Naive thymus-derived CD8-positive, alpha-beta T cell (primary cell): ENCODE measurements at places on chromosomes 6 and 20.

- DNase-seq = no peak
Measured at GRCh38 chr6:75778757-75779156, 29.7 kb downstream of the MYO6 start.

DNA sequence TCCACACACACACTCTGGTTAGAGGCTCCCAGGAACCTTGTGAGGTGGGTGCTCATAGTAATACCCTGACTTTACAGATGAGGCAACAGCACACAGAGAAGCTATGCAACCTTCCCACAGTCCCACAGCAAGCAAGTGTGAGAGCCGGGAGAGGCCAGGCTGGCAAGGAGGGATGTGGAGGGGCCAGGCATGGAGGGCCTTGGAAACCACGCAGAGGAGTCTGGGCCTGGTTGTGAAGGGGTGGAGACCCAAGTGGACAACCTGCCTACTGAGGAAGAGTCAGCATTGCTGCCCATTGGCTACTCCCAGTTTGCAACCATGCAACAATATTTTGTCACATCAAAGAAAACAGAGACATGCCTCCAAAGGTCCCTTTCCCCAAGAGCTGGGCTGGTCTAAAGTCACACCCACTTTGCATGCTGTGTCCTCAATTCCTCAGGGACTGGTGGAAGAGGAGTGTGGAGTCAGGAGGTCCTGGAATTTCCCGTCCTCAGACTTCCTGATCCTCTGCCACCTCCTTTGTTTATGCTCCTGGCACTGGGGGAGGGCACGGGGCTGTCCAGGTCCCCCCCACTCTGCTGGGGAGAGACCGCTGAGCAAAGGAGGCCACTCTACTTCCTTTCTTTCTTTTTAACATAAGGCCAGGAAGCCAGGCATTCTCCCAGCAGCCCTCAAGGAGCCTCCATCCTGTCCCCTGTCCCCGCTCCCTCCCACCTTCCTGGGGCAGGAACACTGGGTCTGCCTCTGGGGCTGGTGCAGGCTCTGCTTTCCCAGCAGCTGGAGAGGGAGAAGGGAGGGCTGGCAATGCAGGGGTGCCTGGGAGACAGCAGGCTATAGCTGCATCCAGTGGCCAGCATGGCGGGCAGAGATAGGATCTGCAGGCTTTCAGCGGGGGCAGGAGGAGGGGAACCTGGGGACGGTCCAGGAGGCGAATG lies 68.3 kb downstream of the NOL4L start:
- DNase-seq = no peak

DNA sequence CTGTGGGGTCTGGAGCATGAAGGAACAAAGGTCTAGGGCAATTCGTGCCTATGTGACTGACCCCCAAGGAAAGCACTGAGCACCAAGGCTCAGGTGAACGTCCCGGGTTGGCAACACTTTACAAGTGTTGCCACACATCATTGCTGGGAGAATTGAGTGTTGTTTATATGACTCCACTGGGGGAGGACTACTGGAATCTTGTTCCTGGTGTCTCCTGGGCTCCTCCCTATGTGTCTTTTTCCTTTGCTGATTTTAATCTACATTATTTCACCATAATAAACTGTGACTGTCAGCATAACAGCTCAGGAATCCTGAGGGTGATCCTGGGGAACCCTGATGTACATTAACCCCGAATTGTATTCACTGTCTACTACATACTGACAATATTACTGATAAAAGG lies 207.7 kb upstream of the BMP2 start:
- no peak for DNase-seq

- DNase-seq = no peak
Measured at GRCh38 chr20:59634435-59635005, 30.2 kb downstream of the PHACTR3 start.

GRCh38 chr20:32358883-32359632 lies 927 bp downstream of the ASXL1 start:
- peak; percentile 60 for DNase-seq

DNA sequence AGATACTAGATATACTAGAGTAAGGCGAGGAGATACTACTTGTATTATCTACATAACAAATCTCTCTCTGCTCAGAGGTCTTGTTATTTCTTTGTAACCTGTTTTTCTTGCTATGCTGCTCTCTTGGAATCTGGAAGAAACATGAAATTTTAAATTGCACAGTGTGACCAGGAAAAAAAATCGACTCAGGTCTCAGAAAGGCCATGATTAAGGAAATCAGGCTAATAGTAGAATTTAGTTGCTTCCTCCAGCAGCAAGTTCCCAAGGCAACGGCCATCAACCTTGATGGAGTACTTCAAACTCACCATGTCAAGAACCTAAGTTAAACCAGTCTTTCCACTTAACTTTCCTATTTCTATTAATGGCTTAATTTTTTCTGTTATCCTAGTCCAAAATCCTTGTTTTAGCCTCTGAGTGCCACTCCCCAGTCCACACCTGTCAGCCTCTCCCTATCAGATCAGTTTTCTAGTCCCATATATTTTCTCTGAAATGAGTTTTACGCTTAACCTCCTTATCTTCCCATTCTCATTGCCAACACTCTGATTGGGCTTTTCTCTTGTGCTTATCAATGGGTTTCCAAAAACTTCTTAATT lies 87.7 kb upstream of the BEND3 start:
- no peak for DNase-seq

GRCh38 chr6:2492686-2493523 lies 247.5 kb upstream of the GMDS start:
- no peak for DNase-seq

DNA sequence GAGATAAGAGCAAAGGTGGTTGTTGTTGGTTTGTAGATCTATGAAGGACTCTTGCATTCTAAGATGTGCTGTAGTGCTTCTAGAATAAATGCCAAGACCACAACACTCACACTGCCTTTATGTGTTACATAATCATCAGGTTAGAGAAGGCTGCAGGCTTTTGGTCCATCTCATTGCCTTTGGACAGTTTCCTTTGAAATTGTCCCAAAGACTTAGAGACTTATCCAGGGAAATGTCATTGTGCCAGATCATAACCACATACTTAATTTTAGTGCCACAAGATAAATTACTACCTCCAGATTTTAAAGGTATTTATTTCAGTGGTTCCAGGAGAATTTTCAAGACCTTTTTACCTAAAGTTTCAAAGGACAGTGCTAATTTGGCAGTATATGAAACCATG lies 666.6 kb upstream of the CITED2 start:
- no peak for DNase-seq

- DNase-seq = no peak
Measured at GRCh38 chr6:167049275-167049674, 50.1 kb downstream of the CEP43 start.

- no peak for DNase-seq
Measured at GRCh38 chr6:163485388-163485851, 70.9 kb downstream of the QKI start.

GRCh38 chr20:46965477-46965876 lies 70.8 kb downstream of the EYA2 start:
- no peak for DNase-seq

GRCh38 chr20:51064137-51064536 lies 41.2 kb upstream of the KCNG1 start:
- DNase-seq = no peak

DNA sequence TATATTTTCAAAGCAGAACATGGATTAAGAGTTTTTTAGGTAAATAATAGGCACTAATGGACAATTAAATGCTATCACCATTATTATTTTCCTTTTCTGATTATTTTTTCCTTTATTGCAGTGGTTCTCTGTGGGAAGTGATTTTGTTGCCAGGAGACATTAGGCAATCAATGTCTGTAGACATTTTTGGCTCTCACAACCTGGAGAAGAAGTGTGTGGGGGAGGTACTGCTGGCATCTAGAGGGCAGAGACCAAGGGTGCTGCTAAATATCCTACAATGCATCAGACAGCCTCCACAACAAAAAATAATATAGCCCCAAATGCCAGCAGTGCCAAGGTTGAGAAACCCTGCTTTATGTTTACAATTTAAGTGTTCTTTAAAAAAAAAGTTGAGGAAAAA lies 8.3 kb downstream of the IFNGR1 start:
- DNase-seq = no peak

DNA sequence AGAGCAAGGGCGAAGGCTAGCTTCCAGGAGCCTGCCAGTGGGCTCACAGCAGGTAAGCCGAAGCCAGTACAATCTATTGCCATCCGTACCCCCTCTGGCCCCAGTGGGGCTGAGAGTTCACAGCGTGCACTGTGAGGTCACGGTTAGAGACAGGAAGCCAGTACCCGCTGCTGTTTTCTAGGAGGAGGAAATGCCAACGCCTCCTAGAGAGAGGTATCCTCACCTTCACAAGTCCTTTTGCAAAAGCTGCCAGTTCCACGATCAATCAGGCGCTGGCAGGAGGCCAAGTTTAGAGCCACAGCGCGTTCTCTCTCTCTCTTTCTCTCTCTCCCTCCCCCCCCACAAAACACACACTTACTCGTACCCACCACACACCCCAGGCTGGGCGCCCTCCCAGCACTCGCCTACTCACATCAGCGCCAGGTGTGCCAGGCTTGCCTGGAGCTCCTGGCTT lies 22.5 kb downstream of the COL9A1 start:
- no peak for DNase-seq

DNA sequence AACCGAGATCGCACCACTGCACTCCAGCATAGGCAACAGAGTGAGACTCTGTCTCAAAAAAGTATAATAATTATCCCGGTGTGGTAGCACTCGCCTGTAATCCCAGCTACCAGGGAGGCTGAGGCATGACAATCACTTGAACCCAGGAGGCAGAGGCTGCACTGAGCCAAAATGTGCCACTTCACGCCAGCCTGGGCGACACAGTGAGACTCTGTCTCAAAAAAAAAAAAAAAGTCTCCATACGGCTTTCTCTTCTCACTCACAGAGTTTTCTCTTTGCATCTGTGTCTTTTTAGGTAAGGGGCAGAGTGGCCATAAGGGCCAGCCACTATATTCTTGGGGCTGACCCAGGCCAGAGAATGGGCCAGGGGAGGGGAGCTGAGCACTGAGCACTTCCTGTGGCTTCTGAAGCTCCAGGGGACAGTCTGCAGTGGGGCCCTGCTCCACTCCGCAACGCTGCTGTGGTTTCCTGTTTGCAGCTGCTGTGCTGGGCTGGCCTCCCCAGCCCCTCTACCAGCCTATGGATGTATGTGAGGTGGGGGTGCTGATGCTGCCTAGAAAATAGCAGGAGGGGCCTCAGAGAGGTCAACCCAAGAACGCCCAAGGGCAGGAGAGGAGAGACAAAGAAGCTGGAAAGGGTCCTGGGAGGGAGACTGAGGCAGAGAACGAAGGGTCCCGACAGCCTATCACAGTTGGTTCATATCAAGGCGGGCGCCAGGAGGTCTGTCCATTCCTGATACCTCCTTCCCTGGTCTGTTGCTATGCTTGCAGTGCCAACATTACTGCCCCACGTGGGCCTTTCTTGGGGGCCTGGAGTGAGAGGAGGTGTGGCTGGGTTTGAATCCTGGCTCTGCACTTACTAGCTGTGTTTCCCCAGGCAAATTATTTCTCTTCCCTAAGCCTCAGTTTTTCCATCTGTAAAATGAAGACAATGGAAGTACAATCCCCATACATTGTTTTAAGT lies 16.0 kb downstream of the SLA2 start:
- peak; percentile 14 for DNase-seq

DNA sequence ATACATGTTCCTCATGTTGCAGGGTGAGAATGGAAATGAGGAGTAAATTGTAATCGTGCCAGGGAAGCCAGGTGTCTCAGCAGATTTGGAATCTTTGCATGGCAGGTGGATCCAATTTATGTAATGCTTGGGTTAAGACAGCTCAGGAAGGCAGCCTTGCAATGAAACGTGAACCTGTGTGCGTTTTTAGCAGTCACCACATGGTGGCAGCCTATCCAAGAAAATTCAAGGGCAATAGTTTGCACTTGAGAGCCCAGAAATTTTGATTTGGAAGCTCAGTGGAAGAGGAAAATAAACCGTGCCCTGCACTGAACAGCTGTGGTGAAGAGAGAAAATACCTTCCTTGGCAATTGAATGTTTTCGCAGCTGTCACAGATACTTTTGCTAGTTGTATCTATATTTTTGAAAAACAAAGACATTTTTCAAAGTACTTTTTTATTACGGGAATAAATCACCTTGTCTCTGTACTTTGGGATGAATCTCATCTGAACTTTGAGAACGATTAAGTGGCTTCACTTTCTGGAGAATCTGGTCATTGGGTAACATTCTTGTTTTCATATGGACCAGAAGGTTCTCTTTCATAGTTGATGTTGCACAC lies 26.5 kb downstream of the MTHFD1L start:
- DNase-seq = peak; percentile 47

GRCh38 chr20:50837532-50838321 lies 42.9 kb downstream of the BCAS4 start:
- no peak for DNase-seq

DNA sequence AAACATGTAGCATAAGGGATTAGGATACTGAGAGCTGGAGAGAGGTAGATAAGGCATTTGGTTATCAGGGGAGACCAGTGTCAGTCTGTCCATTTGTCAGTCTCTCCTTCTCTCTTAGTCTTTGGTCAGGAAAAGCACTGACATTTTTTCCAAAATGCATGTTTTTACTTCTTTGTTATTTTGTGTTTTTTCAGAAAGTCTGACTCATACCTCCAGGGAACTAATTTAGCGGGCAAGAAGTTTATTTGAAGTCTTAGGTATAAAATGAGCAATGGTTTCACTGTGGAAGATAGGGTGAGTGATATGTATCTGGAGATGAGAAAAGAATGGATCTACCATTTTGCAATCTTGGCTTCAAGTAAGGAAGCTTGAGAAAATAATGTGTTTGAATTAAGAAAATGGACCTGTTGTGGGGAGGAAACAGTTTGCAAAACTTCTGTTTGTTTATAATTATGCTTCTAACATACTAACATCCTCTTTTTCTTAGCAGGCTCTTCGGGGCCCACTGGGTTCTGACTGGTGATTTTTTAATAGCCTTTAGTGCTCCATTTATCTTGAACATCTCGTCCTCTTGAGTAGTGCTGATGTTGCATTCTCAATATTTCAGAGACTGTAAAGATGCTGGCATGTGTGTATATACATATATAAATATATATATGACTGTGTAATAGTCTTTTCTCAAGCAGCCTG lies 66.9 kb upstream of the FABP7 start:
- DNase-seq = no peak

DNA sequence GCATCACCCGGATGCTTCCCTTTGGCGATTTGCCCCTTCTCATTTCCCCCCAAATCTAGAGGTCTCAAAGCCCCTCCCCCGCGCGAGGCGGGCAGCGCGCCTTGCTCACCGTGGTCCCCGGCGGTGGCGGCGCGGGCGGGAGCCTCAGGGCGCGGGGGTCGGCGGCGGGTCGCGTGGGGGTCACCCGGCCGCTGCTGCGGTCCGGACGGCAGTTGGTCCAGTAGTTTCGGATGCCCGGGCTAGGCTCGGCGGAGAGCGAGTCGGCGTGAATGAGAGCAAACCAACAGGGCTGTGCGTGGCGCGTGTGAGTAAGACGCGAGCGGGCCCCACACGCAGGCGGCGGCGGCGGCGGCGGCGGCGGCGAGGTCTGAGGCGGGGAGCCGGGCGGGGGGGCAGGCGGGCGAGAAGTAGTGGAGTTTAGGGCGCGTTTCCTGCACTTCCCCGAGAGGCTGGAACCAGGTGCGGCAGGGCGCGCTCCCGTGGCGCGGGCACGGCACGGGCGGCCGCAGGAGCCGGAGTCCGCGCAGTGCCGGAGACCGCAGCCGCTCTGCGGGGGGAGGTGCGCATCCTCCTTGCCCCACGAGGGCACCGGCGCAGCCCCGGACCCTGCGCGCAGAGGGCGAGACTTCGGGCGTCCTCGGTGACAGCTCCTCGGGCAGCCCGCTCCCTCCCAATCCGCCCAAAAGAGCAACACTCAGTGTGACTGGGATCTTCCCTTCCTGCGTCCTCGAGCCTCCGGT lies 567 bp downstream of the HS3ST5 start:
- peak; percentile 2 for DNase-seq

GRCh38 chr6:161476711-161477110 lies 202.8 kb upstream of the AGPAT4 start:
- no peak for DNase-seq
